ENCODE measurements at places on chromosomes 12 and 14.

DNA sequence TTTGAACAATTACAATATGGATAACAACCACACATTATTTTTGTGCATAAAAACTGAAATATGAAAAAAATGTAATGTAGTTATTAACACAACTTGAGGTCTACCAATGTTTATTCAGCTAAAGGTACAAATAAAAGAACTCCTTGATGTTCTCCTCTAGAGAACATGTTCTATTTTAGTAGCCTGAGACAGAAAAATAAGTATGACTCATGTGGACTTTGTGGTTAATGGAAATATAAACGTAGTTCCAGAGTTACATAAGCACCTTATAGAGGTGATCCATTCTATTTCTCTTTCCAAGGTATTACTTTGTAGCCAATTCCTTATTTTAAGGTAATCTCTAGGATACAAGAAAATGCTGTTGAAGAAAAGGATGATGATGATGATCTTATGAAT is 25.7 kb downstream of the ALKBH1 start:
- DNase-seq, result no peak

DNA sequence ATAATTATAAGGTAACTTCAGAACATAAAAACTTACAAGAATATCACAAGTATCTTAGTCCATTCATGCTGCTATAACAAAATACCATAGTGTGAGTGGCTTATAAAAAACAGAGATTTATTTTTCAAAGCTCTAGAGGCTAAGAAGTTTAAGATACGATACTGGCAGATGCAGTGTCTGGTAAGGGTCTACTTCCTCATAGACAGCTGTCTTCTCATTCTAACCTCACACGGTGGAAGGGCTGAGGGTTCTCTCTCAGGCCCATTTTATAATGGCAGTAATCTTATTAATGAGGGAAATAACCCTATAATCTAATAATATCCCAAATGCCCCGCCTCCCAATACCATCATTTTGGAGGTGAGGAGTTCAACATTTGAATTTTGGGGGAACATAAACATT is 23.7 kb upstream of the OSBPL8 start:
- no peak for DNase-seq

DNA sequence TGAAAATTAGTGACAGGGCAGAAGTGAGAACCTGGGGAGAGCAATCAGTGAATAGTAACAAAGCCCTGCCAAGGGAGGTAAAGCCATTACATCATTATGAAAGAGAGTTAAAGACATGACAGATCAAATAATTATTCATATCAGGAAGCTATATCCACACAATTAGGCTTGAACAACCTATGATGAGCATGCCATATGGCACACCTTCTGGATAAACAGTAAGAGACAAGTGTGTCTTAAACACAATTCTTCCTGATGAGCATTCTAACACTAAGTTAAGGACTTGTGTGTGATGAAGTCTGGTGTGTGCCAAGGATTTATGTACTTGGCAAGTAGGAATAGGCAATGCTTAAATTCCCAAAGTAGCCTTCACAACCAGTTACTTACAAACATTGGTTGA is 76.1 kb downstream of the GALNT4 start:
- no peak for DNase-seq

DNA sequence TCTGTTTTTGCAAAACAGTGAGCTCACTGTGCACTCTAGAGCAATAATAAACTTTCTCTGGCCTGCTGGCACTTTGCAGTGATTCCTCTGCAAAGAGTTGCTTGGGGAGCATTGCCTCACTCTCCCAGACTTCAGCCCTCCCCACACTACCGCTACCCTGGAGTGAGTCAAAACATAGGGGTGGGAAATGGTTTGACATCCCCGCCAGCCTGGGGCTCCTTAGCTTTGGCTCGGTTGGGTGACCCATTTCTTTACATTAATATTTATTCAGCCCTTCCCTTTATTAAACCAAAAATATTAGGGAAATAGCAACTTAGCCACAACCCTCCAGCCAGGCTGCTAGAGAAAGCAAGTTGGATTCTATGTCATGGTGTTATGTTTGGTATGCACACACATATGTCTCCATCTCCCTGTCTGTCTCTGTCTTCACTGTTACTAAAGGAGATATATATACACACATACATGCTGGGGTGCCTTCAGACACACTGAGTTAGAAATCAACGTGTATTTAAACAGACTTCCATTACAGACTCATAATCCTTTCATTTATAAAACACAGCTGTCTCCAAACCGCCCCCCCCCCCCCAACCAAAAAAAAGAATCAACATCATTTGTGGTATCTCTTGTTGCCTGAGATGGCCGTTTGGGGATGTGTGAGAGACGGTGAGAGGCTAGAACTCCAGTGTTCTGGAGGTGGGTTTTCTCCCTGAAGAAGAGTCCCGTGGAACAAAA is 3.4 kb upstream of the IRF2BPL start:
- no peak for DNase-seq

DNA sequence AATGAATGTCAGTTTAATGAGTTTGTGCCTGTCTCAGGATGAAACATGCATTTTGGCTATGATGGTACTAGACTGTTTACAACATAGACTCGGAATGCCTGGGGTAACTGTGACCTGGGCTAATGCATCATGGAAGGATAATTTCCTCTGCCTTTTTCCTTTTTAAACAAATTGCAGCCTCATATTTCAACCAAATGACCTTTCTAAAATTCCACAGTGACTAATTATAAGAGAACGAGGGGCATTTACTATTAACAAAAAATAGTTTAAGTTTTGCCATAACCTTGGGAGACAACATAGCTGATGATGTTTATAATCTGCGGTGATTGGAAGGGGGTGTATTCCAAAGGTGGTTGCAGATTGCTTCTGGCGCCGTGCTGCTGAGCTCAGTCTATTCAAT is 1140.5 kb downstream of the GALC start:
- no peak for DNase-seq

GRCh38 chr12:55925870-55926737 is 1.6 kb downstream of the PYM1 start:
- no peak for DNase-seq

DNA sequence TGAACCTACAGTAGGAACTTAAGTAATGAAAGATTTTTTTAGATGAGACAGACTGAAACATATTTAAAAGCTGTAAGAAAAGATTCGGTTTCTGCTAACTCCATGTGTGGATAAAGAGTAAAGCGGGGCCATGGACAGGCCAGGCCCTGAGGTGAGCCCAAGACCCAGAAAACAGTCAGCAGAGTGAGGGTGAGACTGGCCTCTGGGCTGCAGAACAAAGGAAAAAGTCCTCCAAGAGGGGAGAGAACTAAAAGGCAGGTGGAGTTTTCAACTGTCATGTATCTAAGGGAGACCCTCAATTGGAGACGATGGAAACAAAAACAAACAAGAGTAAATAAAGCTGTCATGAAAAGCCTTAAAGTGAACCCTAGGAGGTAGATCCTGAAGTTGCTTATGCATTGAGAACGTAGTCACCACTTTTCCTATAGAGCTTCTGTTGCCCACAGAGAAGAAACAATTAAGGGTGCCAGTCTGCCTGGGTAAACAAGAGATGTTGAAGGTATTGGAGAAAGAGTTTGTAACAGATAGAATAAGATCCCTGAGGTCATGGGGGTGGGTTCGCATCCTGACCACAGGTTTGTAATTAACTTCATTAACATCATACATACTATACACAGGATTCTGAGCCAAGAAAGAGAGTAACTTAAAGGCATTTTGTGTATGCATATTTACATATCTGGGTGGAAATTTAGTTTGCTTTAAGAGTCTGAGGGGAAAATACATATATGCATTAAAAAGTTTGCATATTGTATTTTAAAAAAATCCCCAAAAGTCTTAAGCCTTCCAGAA is 268.7 kb upstream of the PDE3A start:
- no peak for DNase-seq

DNA sequence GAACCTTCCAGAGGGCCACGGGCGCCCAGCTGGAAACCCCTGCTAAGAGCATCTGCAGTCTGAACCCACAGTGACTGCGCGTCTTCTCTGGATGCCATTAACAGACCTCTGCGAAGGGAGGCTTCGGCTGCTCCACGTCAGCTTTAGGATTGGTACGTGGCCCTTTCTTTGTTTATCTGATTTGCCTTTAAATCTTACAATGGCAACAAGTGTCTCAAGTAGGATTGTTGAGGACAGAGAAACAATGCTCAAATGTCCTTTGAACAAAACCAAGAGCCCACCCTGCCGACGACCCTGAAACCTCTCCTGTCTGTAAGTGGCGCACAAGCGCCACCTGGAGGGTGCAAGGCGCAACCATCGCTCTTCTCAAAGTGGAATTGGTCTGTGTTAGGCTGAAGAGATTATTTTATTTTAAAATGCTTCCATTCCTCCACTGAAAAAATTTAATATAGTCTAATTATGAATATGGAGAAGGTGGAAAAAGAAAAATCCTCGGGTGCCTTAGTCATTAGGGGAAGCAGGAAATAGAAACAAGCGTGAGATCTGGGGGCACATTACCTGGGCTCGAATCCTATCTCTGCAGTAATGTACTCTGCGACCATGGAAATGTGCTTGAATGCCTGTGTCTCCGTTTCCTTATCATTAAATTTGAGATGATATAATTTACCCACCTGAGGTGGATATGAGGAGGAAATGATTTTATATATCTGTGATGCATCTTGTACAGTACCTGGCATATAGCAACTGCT is 82.6 kb upstream of the PTPRB start:
- DNase-seq, result peak; percentile 17

GRCh38 chr12:75275702-75276101 is 54.4 kb downstream of the CAPS2 start:
- DNase-seq, result no peak

DNA sequence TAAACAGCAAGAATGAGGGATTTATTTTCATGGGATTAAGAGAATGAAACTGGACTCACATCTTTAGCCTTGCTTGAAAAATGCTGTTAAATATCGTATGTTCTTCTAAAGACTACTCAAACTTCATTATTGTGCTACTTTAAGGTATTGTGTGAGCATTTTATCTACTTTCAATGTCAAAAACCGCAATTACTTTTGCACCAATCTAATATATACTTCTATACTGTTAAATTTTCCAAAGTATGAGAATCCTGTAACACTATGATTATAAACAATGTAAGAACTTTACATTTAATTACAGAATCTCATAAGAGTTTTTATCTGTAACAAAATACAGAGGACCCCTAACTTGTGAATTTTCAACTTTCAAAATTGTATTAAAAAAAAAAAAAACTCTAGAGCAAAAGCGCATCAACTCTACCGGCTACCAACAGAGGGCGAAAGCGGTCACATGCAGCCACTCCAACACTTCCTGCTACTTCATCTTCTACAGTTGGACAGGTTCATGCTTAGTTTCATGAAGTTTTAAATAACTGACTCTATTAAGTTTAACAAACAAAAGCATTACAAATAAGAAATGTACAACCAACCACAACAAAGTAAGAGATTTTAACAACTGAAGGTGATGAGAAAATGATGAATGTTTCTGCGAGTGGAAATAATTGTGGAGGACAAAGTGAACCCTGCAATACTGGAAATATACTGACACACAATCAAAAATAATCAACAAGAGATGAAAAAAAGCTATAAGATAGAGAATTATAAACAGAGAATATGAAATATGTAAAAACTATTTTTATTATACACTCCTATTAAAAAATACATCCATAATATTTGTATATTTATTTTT is 210.9 kb downstream of the MED13L start:
- peak; percentile 33 for DNase-seq

- no peak for DNase-seq
These were observed 108.0 kb downstream of the PPP2R5E start for GRCh38 chr14:63435204-63435603.

GRCh38 chr12:132108211-132108832 is 35.8 kb downstream of the DDX51 start:
- no peak for DNase-seq

DNA sequence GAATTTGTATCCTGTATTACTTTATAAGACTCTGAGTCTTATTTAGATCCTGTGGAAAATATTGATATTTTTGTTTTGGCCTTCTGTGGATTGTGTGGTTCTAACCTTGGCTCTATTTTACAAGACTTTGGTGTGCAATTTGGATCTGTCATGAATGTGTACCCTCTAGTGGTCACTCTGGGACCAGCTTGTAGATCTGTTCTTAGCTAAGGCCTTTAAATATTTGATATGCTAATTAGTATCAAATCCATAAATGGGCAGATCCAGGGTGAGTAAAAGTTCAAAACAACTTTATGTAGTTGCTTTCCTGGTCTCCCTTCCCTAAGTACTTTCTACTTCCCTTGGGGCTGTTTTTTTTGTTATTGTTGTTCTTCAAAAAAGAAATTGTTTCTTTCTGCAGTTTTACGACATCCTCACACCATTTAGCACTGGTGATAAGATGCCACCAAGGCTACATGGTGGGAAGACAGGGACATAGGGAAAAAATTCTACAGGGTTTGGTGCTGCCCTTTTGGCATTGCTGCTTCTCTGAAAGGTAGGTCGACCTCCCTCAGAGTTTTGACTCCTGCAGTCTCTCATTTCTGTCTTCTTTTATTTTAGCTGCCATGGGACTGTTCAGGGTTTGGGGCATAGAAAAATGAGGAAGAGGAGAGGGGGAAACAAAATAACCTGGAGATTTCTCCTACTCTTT is 238.5 kb downstream of the GPHN start:
- DNase-seq, result no peak

- DNase-seq, result no peak
These were observed 138.8 kb upstream of the HMGA2 start for GRCh38 chr12:65685514-65685913.

- DNase-seq, result no peak
These were observed 2.2 kb upstream of the DDX55 start for GRCh38 chr12:123599721-123600120.

DNA sequence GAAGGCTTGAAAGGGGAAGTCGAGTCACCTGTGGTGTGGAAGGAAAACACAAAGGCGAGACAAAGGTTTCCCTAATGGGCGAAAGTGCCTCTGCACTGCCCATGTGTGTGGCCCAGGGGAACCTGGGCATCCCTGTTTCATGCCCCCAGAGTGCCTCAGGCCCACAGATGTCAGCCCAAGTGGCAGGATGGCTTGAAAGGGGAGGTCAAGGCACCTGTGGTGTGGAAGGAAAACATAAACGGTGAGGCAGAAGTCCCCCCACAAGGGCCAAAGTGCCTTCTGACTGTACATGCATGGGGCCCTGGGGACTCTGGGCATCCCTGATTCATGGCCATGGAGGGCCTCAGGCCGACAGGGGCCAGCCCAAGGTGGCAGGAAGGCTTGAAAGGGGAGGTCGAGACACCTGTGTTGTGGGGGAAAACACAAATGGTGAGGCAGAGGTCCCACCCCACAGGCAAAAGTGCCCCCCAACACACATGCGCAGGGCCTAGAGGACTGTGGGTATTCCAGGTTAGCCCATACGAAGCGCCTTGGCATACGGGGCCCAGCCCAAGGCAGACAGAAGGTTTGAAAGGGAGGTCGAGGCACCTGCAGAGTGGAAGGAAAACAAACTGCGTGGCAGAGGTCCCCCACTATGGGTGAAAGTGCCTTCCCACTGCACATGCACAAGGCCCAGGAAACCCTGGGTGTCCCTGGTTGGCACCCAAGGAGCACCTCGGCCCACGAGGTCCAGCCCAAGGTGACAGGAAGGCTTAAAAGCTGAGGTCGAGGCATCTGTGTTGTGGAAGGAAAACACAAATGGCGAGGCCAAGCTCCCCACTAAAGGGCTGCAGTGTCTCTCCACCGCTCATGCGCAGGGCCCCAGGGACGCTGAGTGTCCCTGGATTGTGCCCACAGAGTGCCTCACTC is 382.3 kb downstream of the ALG10 start:
- no peak for DNase-seq

- no peak for DNase-seq
These were observed 81.2 kb downstream of the RIMBP2 start for GRCh38 chr12:130634866-130635265.

GRCh38 chr12:107109726-107110719 is 16.7 kb upstream of the CRY1 start:
- no peak for DNase-seq

GRCh38 chr12:12608557-12608957 is 3.1 kb upstream of the CREBL2 start:
- no peak for DNase-seq

- no peak for DNase-seq
These were observed 315.7 kb downstream of the NAV3 start for GRCh38 chr12:78146365-78146772.
